ENCODE measurements at places on chromosomes 13 and 19. TPM values are rescaled to one million over a fixed set of nuclear protein-coding genes. Genes with fewer than 3 reads are reported as not detected.

DNA sequence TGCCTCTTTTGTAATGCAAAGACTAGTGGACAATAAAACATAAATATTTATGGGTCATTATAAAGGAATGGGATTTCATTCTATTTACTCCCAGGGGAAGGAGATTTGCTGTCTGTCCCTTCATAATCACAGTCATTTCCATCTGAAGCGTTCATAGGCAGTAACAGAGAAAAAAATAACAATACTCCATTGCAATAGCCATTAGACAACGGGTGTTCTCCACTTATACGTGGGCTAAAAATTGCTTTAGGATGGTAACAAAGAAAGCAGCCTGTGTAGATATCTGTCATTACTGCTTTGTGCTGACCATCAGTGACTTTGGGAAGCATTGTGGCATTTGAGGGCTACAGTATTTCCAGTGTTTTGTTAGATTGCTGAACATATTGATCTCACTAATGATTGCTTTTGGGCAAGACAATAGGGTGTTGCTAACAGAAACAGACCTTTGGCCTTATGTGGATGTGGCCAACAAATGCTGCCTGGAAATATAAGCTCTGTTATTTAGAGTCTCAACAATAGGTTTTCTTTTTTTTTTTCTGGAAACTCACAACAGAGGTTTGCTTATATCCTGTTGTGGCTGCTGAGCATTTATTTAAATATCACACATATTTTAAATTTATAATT lies 355.2 kb downstream of the MTUS2 start:
- no peak for DNase-seq

The ZIC2 gene
- 0.05 TPM for total RNA-seq

The OR7C2 gene
- not detected for total RNA-seq

The ZGLP1 gene
- not detected for total RNA-seq

The PGLYRP1 gene
- not detected for total RNA-seq

- no peak for DNase-seq
Measured at GRCh38 chr19:10553087-10553667, 9.5 kb downstream of the ATG4D start.

The TMEM150B gene
- total RNA-seq: not detected

DNA sequence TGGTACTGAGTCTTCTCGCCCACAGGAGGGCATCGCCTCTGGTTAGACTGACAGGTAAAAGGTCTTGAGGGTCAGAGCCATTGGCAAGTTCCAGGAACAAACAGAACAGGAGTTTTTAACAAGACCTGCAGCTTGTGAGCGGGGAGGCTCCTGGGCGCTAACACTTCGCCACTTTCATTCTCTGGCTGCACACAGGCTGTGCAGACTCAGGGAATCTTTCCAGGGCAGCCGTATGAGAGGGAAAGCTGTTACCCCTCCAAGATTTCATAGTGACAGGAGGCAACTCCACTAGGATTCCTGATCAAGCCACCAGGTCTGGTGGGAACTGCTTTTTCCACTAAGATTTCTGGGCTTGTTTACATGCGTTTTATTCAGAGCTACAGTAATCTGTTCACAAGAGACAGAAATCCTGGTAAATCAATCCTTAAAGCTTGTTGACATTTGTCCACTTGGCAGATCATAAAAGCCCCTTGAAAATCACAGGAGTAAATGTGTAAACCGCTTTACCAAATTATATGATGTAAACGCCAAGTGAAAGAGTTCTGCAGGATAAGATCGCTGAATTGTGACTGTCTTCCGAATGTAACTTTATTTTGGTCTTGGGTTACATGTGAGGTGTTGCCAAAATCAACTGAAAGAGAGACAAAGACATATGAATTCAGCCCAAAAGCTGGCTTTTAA lies 190.6 kb downstream of the MZT1 start:
- DNase-seq: peak; percentile 1

DNA sequence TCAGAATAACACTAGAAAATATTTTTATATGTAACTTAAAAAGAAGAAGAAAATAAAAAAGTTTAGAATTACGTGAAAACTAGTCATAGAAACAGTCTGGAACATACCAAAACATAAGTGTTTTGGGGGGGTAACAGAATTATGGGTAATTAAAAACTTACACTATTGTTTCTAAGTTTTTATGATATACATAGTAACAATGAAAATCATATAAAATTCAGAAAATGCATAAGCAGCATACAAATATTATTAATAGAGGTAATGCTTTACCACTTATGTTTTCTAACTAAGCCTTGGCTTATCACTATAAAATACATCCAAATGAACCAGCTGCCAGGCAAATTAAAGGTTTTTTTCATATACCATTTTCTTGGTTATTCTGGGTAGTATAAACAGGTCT lies 14.9 kb downstream of the ESD start:
- no peak for DNase-seq

The ZNF439 gene
- total RNA-seq: 18.3 TPM

The IGFL4 gene
- total RNA-seq: not detected

GRCh38 chr13:44417446-44417845 lies 43.8 kb downstream of the SERP2 start:
- no peak for DNase-seq

GRCh38 chr13:27257648-27258253 lies 6.4 kb downstream of the RPL21 start:
- DNase-seq: no peak

GRCh38 chr19:13234518-13234917 lies 84.3 kb downstream of the IER2 start:
- peak; percentile 27 for DNase-seq

DNA sequence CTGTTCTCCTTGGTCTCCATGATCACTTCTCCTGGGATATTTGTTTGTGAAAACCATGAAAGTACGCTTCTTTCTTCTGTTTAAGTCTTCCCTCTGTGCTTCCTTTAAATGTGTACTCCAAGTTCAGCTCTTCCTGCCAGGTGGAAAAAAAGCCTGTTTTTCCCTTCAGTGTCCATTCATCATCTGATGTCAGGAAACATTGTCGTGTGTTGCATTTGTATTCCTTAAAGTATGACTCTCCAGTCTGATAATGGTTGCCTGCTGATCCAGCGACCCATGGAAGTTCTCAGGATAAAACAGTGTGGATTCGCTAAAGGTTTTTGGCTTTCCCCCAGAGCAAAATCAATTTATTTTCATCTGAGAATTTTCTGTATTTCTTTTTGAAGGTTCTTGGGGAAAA lies 22.3 kb downstream of the SACS start:
- DNase-seq: no peak

DNA sequence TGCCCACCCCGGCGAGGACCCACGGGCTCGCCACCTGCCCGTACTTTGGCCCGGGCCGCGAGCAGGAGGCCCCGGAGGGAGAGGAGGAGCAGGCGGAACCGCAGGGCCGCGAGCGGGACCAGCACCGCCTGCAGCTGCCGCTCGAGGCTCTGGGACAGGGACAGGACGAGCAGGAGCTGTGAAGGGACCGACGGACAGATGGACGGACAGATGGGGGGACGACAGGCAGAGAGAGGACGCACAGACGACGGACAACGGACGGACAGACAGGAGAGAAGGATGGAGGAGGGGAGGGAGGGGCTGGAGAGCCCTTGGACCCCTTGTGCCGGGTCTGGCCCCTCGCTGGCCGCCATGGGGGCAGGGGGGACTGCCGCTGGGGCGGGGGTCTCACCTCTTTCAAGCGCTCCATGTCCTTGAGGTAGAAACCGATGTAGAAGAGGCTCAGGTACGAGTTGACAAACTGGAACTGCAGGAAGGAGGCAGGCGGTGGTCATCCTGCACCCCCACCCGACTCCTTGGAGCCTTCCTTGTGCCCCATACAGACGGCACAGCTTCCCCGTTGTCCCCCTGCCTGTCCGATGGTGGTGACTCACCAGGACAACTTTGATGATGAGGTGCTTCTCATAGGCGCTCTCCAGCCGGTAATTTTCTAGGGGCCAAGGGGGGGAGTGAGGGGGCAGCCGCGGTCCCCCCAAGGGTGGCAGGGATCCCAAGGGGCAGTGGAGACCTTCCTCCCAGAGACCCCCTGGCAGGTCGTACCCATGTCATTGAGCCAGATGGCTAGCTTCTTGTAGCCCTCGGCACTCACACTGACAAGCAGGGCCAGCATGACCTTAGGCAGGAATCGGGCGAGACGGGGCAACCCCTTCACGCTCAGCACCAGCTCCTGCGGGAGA lies 5.0 kb downstream of the ANO8 start:
- DNase-seq: no peak

DNA sequence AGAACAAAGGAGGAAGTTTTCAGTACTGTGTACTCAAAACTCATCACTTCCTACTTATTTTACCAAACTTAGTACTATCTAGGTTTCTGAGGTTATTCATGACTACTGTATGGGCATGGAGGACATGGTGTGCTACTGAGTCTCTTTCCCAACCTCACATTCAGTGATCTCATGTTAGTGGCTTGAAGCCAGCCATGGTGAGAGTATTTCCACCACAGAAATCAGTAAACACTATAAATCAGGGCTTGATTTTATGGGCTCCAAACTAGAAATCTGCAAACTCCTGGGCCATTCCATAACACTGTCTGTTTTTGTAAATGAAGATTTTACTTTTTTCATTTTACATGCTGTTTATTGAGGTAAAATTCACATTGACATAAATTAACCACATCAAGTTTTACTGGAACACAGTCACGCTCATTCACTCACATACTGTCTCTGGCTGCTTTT lies 19.7 kb downstream of the MED26 start:
- DNase-seq: peak; percentile 87

GRCh38 chr13:68666774-68667397 lies 1436.8 kb upstream of the PCDH9 start:
- DNase-seq: no peak

- DNase-seq: no peak
Measured at GRCh38 chr13:49627831-49628652, at the start of gene ARL11. Gene ARL11 (plus strand): TSS chr13:49628507. CDS start chr13:49630448, 1,941 bp downstream.

GRCh38 chr13:36680913-36681312 lies 7.1 kb downstream of the SERTM1 start:
- no peak for DNase-seq

DNA sequence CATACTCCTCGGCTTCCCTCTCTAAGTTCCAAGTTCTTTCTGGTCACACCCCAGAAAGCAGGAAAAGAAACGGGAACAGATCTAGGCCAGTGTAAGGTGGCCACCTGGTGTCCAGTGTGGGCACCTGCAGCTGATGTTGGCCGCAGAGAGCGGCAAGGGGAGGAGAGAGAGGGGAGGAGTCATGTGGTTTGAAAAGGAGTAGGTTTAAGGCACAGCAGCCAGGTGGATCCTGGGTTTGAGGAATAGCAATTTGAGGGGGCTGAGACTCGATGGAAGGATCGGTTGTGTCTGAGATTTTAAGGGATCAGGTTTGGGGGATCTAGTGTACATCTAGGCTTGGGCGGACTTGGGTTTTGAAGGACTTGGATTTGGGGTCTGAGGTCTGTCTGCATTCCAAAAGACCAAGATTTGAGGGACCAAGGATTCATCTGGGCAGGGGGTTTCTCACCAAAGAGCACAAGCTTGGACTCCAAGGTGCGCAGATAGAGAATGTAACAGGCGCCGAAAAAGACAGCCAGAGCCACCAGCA lies 1.2 kb downstream of the RABAC1 start:
- DNase-seq: peak; percentile 89

DNA sequence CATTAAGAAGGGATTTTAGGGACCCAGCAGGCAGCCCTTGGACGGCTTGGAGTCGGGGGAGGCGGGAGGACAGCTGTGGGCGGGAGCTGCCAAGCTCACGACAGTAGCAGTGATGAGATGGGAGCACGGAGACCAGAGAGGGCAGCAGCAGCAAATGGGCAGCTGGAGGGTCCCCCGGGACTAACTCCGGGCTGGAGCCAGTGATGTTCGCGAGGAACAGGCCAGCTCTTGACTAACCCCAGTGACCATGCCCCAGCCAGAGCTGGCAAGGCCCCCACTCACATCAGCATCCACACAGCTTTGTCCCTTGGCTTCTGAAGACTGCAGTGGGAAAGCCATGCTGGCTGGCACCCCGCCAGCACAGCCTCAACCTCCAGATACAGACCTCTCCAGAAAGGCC lies 81.9 kb downstream of the RAB20 start:
- DNase-seq: no peak

GRCh38 chr19:14023404-14024235 lies 4.3 kb upstream of the RLN3 start:
- DNase-seq: peak; percentile 69

DNA sequence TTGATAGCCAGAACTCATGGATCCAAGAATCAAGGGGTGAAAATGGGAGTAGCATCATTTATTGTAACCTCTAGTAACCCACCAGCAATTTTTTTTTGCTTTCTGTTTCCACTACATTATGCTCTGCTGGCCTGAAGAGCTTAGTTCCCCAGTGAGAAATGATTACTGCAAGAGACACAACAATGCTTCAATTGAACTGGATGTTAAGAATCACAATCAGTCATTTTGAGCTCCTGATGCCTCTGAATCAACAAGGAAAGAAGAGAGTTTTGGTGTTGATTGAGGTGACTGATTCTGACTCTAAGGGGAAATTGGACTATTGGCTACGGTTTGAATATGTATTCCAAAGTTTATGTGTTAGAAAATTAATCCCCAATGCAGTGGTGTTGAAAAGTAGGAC lies 1084.4 kb downstream of the SLITRK1 start:
- no peak for DNase-seq

GRCh38 chr19:872266-872951 lies 12.9 kb downstream of the CFD start:
- peak; percentile 44 for DNase-seq

- peak; percentile 68 for DNase-seq
Measured at GRCh38 chr19:36604656-36605100, 435 bp upstream of the ZNF382 start.

DNA sequence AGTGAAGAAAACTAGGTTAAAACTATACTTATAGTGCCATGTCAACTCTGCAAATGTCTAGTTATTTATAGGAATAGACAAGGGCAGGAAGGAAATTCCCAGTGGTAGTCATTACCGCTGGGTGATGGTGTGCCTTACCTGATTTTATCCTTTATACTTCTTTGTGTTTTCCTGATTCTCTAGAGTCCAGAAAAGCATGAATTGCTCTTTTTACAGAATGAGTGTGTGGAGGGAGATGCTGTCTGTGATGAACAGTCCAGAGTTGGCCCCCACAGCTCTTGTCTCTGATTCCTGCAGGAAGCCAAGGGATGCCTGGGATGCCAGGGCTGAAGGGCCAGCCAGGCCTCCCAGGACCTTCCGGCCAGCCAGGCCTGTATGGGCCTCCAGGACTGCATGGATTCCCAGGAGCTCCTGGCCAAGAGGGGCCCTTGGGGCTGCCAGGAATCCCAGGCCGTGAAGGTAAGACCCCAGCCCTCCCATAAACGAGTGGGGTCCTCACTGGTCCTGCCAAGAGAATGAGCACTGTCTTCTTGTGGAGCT lies 83.7 kb downstream of the RAB20 start:
- no peak for DNase-seq

DNA sequence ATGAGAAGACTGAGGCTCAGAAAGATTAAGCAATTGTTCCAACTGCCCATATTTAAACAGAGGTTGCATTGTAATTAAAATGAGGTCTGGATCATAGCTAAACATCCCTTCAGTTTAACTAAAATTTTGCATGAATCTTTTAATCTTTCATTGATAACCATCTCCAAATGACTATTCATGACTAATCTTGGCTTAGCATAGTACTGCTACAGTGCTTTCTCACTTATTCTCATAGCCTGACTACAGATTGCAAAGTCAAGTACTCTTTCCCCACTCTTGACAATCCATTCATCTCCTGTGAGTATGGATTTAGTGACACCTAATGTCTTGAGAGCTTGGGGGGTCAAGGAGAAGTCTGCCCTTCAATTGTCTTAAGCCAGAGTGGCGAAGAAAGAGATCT lies 258.4 kb downstream of the RFC3 start:
- peak; percentile 78 for DNase-seq

The SIGLEC12 gene
- total RNA-seq: not detected

GRCh38 chr13:50188696-50189095 lies 173.5 kb downstream of the KCNRG start:
- no peak for DNase-seq

All from M059J (cell line).